ENCODE measurements at places on chromosomes 3 and 15.
A peak's percentile ranks its signal among the peaks of the same experiment; 100 is the strongest.

DNA sequence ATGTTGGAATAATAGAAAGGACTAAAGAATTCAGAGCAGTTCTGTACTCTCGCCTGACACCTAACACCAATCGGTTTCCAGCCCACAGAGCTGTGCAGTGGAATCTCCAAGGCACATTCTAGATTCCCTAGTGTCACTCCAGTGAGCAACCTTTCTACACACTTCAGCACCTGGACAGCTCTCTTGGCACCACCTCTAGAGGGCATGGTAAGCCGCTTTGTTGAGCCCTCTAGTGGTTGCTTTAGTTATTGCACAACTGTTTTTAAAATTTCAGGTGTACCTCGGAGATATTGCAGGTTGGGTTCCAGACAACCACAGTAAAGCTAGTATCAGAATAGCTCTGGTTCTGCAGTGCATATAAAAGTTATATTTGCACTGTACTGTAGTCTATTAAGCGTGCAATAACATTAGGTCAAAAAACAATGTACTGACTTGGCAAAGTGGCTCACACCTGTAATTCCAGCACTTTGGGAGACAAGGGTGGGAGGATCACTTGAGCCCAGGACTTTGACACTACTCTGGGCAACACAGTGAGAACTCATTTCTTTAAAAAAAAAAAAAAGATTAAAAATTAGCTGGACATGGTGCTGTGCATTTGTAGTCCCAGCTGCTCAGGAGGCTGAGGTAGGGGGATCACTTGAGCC, 26.5 kb upstream of the ERC2 start:
- peak; percentile 64 for DNase-seq

DNA sequence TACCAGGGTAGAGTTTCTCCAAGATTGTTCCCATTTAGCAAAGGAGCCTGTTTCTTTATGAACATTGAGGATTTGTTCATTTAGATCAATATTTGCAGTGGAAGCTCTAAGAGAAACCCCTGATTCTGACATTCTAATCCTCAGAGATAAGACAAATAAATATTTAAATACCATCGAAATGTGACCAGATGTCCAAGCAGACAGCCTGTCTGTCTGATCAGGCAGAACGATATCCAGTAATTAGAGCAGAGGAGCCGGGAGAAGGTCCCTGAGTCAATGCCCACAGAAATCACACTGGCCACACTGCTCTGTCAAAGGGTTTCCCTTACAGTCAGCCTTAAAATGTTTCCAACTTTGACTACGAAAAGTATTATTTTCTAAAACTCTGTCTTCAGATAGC, 15.7 kb upstream of the ARPIN start:
- DNase-seq: no peak

GRCh38 chr3:120824613-120825012, 82.1 kb downstream of the GTF2E1 start:
- DNase-seq: no peak

DNA sequence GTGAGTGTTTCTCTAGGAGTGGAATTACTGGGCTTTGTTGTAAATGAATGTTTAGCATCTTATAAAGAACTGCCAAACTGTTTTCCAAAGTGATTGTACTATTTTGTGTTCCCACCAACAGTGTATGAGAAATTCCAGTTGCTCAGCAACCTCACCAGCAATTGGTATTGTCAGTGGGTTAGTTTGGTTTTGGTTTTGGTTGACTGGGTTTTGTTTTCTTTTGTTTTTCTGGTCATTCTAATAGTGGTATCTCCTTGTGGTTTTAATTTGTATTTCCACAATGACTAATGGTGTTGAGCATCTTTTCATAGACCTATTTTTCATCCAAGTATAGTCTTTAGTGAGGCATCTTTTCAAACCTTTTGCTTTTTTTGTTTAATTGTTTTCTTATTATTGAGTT, 27.1 kb downstream of the FILIP1L start:
- DNase-seq: no peak

DNA sequence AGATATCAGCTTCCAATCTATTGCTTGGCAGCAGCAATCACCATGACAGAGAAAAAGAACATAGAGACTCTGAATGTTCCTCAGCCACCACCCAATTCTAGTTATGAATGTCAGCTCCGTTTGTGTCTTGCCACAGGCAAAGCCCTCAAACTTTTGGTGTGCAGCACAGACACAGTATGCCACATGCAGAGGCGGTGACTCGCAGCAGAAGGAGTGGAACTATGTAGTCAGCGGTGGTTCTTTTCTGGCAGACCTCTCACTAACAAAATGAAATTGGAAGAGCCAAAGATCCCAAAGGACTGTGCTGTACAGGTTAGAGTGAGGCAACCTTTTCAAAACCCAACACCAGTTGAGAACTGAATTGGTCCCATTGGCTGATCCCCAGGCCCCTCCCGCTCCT, 220.9 kb downstream of the SLC9A9 start:
- DNase-seq: no peak

DNA sequence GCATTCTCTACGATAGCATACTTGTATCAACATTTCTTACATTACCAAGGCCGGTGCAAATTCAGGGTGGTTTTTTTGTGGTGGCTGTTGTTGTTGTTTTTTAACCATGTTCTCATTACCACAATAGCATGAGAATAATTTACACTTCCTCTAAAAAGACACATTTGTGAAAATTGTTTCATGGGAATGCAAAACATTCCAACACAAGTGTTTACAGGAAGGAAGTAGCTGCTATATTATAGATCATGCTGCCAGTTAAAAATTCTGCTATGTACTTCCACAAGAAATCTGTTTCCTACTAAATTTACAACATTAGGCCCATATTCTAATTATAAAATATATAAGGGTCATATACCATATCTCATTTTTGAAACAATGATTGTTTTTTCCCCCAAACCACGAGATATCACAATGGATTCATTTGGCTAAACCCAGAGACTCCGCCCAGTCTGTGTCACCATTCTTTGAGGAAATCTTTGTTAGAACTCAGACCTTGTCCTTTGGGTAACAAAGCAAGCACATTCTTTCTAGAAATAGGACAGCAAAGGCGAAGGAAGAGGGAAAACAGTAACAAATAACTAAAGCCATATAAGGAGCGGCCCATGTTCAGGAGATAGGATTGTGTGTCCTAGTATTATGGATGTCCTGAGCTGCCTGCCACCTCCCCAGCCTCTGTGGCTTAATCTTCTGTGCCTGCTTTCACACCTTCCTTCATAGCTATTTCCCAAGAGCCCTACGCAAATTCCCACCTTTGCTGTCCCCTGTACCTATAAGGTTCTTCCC, 60.1 kb downstream of the UACA start:
- DNase-seq: no peak

DNA sequence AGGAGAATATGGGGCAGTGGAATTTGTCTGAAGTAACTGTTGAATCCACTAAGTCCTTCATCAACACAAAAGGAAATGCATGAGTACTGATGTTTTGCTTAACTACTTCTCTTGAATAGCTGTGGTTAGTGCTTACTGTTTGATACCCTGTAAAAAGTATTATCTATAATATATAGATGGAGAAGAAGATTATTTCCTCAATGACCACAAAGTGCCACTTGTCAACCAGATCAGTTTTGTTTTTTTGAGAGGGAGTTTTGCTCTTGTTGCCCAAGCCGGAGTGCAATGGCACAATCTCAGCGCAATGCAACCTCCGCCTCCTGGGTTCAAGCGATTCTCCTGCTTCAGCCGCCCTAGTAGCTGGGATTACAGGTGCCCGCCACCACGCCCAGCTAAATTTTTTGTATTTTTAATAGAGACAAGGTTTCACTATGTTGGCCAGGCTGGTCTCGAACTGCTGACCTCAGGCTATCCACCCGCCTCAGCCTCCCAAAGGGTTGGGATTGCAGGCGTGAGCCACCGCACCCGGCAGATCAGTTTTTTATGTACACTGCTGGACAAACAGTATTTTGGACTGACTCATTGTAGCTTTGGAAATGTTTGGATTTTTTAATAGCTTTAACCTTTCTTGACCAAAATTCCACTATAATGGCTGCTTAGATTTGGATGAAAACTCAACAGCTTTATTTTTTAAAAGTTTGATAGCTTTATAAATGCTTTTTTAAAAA, 1.5 kb upstream of the RPLP1 start:
- no peak for DNase-seq

- no peak for DNase-seq
These were observed 120.7 kb upstream of the DAZL start for GRCh38 chr3:16725972-16726371.

DNA sequence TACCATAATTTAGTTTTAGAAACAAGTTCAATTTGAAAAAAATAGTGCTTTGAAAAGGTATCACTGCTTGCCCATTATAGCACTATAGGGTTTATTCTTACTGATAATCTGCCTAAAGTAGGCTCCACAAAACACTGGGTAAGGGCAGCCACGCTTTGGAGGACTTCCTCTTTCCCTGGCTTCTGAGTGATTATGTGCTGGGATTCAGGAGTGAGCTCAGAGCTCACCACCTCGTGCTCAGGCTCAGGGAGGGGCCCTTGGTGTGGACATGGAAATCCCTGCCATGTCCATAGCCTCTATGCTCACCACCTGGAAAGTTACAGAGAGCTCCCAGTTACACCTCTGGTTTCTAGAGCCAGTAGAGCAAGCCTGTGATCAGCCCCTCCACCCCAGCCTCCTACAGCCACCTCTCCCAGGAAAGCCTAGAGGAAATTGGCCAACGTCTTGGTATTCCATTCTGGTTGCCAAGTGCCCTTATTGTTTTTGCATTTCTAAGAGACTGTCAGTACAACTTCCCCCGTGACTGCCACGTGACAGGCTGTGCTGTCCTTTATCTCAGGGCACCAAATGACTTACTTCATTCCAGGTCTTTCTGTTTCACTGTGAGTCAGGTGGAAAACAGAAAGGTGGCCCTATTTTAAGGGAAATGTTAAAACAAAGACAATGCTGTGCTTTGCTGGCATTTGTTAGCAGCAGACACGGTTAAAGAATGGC, 316.0 kb downstream of the RORA start:
- no peak for DNase-seq

DNA sequence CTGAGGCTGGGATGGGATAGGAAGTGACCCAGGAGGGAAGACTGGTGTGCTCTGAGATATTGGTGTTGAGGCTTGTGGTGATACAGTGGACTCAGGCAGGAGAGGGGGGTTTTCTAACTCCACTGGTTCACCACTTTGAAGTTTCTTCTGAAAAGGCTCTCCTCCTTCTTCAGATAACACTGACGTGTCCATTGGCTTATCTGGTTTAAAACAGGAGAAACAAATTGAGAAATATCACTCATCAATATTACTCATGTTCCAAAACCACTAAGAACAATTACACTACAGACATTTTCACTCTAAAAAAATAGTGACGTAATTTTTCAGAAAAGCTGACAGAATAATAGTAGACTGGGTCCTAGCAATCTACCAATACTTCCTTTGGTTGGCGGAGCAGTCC, 23.1 kb downstream of the TP53BP1 start:
- no peak for DNase-seq

DNA sequence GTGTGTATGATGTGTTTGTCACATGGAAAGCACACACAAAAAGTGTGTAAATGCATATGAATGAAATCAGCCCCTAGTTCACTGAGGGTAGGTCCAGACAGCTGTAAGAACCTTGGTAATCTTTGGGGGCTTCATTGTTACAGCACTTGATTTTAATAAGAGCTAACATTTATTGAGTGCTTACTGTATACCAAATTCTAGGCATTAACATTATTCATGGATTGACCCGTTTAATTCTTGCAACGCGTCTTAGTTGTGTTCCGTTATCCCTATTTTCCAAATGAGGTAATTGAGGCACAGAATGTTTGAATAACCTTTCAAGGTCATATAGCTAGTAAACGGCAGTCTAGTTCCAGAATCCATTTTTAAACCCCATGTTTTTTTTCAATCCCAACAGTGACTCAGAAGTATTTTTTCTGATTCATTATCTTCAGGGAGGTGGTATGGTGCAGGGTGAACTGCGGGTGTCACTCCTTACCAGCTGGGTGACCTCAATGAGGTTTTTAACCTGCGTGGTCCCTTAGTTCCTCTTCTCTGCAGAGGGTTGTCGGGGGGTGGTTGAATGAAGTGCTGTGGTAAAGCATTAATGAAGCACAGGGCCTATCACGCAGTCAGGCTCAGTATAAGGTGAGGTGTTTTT, 14.2 kb downstream of the RAB8B start:
- no peak for DNase-seq

GRCh38 chr3:168678730-168679129, 583.0 kb upstream of the GOLIM4 start:
- DNase-seq: no peak

- no peak for DNase-seq
These were observed at the start of gene CHD2 for GRCh38 chr15:92899948-92900730. Gene CHD2 (plus strand): TSS chr15:92900324. CDS start chr15:92901238, 914 bp downstream.

DNA sequence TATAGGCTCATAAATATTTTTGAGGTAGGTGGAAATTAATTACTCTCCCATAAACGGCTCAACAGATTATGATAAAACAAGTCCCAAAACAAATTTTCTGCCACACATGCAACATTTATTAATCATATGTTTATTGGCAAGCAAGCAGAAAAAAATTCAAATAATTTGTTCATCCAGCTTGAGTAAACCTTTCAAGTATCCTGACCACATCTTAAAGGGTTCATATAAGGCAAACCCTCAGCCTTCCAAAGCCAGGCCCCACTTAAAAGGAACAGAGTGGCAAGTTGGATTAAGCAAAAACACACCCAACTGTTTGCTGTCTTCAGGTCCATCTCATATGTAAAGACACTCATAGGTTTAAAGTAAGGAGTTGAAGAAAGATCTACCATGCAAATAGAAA, 1042.3 kb downstream of the DIPK2A start:
- no peak for DNase-seq

DNA sequence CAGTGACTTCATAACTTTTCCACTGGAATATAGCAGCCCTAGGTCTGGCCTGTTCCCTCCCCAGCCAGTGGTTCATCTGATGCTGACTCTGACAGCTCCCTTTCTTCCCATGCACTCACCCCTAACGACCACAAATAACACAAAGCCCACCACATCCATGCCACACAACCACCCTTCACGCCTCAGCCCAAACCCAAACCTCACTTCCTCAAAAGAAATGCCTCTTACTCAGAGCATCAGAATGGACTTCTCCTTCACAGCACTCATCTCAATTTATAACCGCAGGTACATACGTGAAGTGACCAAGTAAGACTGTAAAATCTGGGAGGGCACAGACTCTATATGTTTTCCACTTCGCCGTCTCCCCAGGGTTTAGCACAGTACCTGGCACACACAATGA, 1.1 kb downstream of the RBSN start:
- no peak for DNase-seq

DNA sequence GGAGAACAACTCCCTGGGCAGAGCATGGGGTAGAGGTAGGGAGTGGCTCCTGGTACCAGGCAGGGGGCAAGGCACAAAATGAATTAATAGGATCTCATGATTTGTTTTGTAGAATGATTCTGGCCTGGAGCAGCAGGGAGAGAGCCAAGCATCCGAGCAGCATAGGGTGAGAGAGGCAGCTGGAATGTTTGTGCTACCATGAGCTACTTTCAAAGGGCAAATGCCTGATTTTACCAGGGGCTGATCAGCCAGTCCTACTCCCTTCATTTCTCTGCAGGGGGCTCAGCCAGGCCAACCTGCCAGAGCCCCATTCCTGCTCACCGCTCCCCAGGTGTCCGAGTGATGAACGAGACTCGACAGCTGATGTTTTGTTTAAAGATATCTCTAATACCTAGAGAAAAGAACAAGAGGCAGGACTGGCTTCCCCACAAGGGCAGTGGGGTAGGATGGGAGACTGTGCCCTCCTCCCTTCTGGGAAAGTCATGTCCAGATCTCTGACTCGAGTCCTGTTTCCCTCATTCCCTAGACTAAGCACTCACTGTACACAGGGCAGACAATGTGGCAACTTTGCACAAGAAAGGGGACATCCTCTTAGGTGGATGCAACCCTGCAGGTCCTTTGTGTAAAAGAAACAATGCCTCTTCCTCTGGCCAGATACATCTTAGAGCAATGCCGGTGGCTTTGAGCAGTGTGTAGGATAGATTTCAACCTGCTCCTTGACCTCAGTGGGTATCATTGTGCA, 12.9 kb downstream of the DUOX2 start:
- DNase-seq: no peak

All from upper lobe of left lung (tissue), 6 donors.